ENCODE measurements at places on chromosomes 5 and 9.

GRCh38 chr5:116650964-116651363 lies 76.3 kb upstream of the SEMA6A start:
- no peak for DNase-seq

GRCh38 chr5:35442885-35443639 lies 174.6 kb upstream of the SPEF2 start:
- no peak for DNase-seq

GRCh38 chr5:100755435-100755834 lies 147.6 kb downstream of the ST8SIA4 start:
- no peak for DNase-seq

GRCh38 chr5:150305557-150305956 lies 2.9 kb upstream of the ARSI start:
- no peak for DNase-seq

- DNase-seq = no peak
These were observed 45.7 kb upstream of the FAM170A start for GRCh38 chr5:119583684-119584083.

- DNase-seq = no peak
These were observed 311.4 kb upstream of the RIOK2 start for GRCh38 chr5:97494465-97494864.

DNA sequence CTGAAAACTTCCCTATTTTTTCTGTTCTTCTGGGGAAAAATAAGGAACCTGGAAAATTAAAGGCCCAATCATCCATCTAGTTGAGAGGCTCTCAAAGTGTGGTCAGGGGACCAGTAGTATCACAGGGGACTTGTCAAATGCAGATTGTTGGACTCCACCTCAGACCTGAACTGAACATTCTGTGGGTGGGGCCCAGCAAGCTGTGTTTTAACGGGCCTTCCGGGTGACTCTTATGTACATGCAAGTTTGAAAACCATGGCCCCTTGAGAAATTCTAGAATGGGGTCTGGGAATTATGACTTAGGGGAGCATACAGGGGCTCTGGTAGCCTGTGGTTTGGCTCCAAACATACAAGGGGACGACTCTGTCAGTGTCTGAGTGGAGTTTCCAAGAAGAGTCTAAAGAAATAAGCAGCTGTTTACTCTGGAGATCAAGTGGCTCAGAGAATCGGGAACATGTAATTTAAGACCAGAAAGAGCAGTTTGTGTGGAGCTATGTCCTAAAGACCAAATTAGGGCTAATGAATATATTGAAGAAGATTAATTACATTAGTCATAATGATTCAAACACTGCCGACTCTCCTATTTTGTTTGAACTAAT lies 177.4 kb downstream of the SLC28A3 start:
- DNase-seq = no peak

DNA sequence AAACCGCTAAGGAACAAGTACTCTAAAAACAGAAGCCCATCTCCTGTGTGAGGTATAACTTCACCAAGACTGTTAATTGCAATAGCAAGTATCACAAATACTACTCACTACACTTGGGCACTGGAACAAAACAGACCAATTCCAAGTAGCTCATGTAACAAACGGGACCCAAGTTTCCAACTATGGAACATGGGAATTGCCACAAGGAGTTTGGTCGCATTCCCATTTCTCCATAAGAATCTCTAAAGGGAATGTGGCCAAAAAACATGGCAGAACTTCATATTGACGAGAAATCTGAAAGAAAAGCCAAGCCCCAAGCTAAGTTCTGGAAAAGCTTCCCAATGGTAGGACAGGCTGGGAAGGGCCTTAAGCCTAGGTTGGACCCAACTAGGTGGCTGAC lies 162.5 kb downstream of the MAPKAP1 start:
- DNase-seq = no peak

DNA sequence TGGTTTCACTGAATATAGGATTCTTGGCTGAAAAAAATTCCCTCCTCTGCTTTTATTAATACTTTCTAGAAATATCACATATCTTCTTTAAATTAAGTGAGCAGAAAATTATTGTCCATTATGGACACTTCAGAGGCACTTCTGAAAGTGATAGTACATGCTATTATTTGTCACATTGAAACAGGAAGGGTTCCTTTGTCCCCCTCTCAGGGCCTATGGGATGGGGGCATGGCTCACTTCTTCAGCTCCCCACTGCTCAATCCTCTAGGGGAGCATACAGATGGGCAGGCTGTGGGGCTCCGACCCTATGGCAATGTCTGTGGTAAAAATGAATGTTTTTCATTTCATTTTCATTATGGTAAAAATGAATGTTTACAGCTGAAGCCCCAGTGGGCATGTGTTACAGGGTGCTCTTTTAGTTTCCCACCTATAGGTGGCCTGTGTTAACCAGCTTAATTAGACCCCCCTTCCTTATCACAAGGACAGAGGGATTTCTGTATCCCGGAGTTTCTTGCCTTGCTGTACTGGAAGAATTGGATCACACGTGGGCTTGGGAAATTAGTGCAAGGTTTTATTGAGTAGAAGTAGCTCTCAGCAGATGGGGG lies 1225.2 kb downstream of the PTPRD start:
- no peak for DNase-seq

DNA sequence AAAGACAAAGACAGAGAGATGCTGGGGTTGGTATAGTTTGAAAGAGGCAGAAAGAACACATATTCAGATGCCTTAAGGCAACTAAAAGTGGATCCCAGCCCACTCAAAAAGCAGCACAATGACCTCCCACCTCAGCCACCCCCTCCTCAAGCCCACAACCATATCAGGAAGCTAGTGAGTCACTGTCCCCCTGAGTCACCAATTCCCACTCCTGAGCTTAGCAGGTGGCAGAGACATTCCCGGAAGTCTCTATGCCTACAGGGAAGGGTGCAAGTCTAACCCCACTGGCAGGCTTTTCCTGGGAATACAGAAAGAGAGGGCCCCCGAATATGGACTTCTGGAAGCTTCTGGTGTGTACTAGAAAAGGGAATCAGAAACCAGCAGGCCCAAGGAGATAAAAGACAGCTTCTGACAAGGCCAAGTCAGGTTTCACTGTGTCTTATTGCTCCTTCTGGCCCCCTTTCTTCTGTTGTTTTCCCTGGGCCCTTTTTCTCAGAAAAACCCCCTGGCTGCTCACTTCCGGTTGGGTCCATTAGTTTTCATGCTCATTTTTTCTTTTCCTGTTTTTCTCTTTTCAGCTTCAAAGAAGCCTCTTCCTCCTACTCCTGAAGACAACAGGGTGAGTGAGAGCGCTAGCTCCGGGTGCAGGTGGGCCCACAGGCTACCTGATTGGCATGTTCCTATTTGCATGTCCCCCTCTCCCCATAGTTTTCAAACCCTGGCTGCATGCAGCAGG lies 36.8 kb downstream of the ITK start:
- DNase-seq = no peak

- DNase-seq = no peak
These were observed 2.8 kb downstream of the NR3C1 start for GRCh38 chr5:143400541-143401226.

- DNase-seq = no peak
These were observed 2.0 kb downstream of the LHX2 start for GRCh38 chr9:124013309-124014210.

DNA sequence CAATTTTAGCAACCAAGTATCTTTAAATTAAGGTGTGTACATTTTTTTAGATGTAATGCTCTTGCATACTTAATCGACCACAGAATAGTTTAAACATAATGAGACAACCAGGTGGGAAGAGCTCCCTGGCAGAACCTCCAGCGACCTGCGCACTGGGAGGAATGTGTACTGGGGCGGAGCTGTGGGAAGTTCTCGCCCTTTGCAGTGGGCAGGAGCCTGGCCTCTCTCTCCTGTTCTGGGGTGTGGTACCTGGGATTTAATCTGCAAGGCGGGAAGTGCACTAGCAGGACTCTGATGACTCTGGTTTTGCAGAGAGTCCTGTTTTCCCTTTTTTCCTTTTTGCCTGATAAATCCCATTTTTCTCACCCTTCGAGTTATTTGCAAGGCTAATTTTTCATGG lies 150.7 kb downstream of the SLC28A3 start:
- DNase-seq = no peak

GRCh38 chr5:149940941-149941644 lies 3.5 kb downstream of the PDE6A start:
- no peak for DNase-seq

DNA sequence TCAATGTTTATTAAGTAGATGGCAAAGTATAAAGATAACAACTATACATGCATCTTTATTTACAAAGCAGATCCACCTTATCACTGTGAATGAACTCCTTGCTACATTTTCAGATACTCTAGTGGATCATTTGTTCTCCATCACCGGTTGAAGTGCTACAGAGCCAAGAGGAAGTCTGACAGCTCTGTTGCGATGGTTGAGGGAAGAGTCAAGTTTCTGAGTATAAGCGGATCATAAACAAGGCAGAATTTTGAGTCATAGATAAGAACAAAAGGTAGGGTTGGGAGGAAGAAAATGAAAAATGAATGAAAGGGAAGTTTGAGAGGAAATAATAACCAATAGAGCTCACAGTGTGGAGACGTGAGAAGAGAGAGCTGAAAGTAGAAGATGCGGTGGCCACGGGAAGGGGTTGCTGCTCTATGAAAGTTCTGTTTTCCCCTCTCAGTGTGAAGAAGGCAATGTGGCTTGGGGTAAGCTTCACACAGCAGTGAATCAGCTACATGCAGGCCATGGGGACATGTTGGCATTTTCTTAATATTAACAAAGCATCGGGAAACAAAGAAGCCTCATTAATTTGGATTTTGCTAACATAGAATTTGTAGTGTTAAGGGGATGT lies 30.8 kb upstream of the KCNN2 start:
- DNase-seq = no peak

DNA sequence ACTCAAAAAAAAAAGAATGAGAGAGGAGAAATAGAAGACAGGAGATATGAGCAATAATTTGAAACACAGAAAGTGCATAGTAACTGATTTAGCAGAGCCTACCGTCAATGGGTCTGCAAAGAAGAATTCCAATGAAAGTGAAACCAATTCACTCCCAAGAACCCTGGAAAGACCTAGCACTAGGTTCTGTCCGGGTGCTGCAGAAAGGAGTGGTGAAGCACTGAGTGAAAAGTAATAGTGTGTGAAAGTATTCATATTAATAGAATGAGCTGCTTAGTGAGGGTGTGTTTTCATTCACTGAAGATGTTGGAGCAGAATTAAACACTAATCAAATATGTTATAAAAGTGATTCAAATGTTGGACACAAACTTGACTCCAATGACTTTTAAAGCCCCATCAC lies 51.3 kb upstream of the SLC30A5 start:
- no peak for DNase-seq

- no peak for DNase-seq
These were observed 86.0 kb upstream of the PAPPA start for GRCh38 chr9:116067566-116067965.

DNA sequence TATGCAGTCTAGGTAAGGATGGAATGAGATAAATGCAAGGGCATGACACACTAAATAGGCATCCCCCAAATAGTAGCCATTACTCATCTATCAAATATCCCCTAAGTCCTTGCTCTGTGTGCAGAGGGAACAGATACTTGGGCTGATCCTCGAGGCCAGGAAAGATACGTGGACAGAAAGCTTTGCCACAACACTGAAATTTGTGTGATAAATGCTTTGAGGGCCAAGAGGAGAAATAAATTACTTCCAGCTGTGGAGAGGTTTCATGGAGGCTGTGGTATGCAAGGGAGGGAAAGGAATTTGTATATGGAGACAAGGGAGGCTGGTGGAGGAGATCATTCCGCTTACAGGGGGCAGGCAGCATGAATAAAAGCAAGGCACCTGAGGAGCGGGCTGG lies 18.5 kb downstream of the ATOX1 start:
- no peak for DNase-seq

DNA sequence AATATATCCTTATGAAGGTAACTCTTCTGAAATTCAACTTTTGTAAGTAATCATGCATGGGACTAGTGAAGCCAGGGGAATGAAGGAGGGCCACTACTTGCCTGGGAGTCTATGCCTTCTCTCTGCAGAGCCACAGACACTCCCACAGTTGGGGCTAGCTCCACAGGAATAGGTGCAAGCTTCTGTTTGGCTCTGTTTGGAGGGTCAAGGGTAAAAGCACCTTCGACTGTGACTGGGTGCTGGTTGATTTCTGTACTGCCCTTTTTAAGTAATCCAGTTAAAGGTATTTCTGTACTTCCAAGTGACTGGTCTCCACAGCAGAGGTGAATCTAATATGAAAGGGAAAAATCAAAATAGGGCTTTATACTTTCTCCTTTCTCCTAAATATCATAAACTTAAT lies 32.2 kb downstream of the CEP120 start:
- no peak for DNase-seq

GRCh38 chr9:73269430-73270101 lies 117.9 kb downstream of the ANXA1 start:
- no peak for DNase-seq

Data from aorta (tissue), 5 donors.